ENCODE measurements at places on chromosomes 12 and 14. TPM values are rescaled to one million over a fixed set of nuclear protein-coding genes. Genes with fewer than 3 reads are reported as not detected.

The MAX gene
- total RNA-seq = 109 TPM

The HEATR5A gene
- total RNA-seq = 41.6 TPM

The KRT7 gene
- 335 TPM for total RNA-seq

The TAS2R42 gene
- total RNA-seq = not detected

DNA sequence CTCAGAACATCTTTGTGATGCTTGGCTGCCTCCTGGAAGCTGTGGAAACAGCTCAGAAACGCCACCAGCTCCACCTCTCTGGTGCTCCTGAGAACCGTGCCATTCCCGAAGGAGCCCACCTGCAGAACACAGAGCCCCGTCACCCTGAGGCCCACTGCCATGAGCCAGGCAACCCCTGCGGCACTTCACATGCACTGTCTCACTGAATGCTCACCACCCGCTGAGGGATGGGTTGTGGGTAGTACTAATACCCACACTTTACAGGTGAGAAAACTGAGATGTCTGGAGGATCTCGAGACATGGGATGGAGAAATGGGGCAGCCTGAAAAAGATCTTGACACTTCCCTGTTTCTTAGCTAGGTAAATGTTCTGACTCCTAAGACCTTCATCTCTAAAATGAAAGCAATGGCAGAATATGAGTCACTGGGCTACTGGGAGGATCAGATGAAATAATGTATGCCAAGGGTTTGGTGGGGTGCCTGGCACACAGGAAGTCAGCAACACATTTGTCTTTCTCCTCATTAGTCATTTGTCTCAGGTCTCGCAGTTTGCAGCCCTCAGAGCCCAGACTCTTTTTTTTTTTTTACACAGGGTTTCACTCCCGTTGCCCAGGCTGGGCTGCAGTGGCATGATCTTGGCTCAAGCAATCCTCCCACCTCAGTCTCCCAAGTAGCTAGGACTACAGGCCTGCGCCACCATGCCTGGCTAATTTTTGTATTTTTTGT is 5.3 kb downstream of the OASL start:
- no peak for DNase-seq

GRCh38 chr12:20439626-20440025 is 71.3 kb downstream of the PDE3A start:
- DNase-seq = no peak

- DNase-seq = no peak
Measured at GRCh38 chr12:102061096-102061559, 663 bp downstream of the WASHC3 start.

DNA sequence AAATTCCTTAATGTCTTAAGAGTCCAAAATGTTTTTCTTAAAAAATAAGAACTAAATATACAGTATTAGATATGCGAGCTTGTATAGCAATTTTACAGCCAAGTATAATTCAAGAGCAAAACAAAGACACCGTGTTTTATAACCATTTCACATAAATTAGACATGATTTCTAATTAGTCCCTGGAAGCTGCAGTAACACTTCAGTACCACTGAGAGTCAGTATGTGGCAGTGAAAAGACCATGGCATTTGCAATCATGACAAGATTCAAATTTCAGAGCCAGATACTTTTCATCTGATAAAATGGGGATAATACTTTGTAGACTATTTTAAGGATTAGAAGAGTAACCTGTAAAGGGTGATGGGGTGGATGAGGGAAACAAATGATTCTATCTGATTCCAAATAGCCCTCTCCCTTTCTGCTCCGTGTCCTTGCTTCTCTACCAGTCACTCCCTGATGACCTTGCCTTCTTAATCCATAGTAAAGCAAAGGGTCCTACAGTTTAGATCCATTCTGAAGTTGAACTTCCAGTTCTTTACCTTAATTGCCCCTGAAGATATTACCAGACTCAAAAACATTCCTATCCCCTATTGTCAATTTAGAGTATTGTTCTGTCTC is 145.4 kb upstream of the ABCD2 start:
- DNase-seq = no peak

DNA sequence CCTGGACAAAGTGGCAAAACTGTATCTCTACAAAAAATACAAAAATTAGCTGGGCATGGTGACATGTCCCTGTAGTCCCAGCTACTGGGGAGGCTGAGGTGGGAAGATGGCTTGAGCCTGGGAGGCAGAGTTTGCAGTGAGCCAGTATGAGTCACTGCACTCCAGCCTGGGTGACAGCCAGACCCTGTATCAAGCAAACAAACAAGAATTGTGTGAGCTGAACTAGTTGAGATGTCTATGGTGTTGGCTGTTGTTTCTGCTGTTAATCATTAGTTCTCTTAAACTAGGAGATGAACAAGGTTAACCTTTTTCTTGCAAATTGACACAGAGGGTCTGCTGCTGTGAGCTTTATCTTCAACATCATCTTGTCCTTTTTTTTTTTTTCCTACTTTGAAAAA is 23.6 kb downstream of the RASSF3 start:
- DNase-seq = peak; percentile 83

GRCh38 chr12:121731473-121731872 is 18.9 kb downstream of the TMEM120B start:
- no peak for DNase-seq

DNA sequence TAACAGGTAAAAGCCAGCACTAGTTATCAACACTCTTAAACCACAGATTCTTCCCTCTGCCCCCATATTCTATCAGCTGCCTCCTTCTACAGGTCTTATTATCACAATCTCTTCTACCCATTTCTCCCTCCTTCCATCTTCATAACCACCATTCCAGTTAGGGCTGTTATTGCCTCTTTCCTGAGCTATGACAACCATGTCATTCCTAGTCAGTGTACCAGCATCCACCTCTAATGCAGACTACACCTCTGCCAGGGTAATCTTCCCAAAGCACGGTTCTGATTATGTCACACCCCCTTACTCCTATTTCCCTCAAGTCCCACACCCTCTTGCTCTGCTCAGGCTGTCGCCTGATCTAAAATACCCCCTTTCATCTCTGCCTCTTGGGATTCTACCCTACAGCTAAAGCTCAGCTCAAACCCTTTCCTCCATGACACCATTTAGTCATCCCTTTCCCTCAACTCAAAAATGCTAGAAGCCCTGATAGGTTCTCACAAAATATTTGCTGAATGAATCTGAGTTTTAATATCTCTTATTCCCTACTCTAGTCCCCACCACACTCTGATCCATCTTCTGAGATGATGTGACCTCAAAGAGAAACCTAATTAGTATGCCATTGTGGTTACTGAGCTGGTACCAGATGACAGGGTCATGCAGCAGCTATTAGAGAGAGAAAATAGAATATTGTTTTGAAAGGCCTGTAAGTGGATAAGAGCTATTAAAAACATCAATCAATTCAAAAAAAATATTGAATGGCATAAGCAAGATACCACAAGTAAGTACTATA is 11.7 kb downstream of the RACGAP1 start:
- DNase-seq = no peak

DNA sequence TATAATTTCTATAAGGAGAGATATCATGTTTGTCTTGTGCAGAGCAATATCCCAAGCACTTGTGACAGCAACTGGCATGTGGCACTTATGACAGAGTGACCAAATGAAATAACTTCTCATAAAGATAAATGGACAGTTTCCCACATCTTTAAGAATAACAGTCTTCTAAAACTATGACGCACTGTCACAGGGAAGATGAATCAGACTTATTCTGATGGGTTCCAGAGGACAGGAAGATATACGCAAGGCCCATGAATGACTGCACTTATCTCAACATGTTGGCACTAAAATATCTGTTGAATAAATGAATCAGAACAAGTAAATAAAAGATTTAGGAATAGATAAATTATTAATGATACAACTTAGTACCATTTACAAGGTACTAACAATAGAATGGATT is 465.8 kb upstream of the SYT1 start:
- no peak for DNase-seq

All from mucosa of gallbladder (tissue), 1 donor.